Central memory CD4-positive, alpha-beta T cell (primary cell): ENCODE measurements at places on chromosomes 5 and 9.
A peak's percentile ranks its signal among the peaks of the same experiment; 100 is the strongest.

DNA sequence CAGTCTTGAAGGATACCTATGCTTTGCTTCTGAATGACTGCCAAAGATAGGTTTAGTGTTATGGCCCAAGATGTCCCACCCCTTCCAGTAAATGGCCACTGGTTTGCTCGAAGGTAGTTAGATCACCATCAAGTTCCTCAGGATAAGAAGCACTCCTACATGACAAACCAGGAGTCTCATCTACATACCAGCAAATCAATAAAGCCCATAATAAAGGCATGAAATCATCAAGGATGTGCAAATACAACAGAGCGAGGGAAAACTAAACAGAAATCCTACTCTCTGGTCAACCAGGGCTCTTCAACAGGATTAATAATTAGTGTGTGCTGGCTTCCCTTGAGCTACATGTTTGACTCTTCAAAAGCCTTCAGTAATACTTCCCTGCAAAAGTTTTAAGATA, 141.0 kb downstream of the LHFPL2 start:
- no peak for DNase-seq

- DNase-seq, result no peak
Observed at GRCh38 chr9:136455043-136456002, 15.7 kb upstream of the INPP5E start.

- DNase-seq, result no peak
Observed at GRCh38 chr5:72244862-72245371, 75.1 kb downstream of the MRPS27 start.

DNA sequence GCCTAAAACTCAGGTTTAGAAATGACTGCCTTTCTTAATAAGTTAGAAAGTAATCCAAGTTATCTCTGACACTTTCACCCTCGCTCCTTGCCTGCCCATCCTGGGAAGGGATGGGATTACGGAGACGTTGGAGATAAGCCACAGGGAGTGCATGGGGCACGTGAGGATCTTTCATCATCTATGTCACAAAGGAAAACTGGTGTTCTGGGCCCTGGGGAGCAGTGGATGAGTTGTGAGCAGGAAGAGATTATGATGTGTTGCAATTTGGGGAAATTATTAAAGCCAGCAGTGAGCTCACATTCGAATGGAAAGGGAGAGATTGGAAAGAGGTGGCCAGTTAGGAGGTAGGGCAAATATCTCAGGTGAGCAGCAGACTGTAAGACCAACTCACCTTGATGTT, 12.8 kb downstream of the AFAP1L1 start:
- DNase-seq, result no peak

GRCh38 chr9:38289236-38289865, 103.2 kb upstream of the ALDH1B1 start:
- DNase-seq, result no peak

- DNase-seq, result no peak
Observed at GRCh38 chr5:79346420-79346824, 110.5 kb downstream of the JMY start.

- no peak for DNase-seq
Observed at GRCh38 chr9:13426606-13427005, 147.1 kb upstream of the MPDZ start.

DNA sequence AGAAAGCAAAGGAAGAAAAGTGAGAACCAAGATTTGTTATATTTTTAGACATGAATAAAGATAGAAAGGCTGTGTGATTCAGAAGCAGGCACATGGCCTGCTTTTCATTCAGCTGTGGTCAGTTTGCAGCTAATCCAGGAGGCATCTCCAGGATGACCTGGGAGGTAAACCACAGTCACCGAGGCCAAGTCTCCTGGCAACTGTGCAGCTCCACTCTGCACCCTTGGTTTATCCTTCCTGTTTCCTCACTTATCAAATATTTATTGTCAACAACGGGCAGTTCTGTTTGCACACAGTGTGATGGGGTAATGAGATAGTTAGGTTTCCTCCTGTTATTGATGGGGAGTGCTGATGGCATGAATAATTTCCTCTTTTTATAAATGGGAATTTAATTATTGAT, 243.0 kb downstream of the PSAT1 start:
- no peak for DNase-seq

- no peak for DNase-seq
Observed at GRCh38 chr5:174312641-174313040, 267.1 kb downstream of the NSG2 start.

DNA sequence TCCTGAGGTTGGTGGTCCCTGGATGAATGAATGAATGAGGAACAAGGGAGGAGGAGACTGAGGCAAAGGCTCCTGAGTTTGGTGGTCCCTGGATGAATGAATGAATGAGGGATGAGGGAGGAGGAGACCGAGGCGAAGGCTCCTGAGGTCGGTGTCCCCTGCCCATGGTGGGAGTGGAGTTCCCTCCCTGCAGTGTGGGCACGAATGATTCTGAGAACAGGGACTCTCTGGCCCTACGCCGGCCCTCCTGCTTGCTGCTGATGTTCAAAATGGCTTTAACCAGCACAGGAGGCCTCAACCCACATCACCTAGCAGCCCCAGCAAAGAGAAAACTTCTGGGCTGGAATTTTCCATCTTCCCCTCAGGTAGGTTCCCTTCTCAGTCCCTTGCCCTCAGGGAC, 377.8 kb downstream of the IRX2 start:
- DNase-seq, result no peak

GRCh38 chr9:69396759-69397158, 71.7 kb downstream of the ENTREP1 start:
- DNase-seq, result no peak

GRCh38 chr9:126411225-126411947, 84.8 kb downstream of the MVB12B start:
- DNase-seq, result peak; percentile 72
